ENCODE measurements at places on chromosomes 13 and 19.
A peak's percentile ranks its signal among the peaks of the same experiment; 100 is the strongest.

GRCh38 chr19:14416817-14417231 lies 2.3 kb downstream of the DDX39A start:
- no peak for DNase-seq

DNA sequence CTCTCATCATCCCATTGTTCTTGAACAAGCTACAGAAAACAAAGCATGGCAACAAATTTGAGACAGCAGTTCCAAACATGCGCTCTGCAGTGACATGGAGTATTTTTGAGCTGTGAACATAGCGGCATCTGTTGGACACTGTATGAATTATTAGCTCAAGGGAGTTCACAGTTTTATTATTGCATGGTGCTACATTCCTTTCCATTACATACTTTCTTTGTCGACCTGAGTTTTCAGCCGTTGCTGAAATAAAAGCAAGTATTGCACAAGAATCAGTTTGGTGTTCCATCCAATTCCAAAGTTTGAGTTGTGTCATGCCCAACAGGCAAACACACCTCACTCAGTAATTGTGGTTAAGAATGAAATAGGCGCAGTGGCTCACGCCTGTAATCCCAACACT lies 30.1 kb upstream of the METTL21C start:
- peak; percentile 22 for DNase-seq

DNA sequence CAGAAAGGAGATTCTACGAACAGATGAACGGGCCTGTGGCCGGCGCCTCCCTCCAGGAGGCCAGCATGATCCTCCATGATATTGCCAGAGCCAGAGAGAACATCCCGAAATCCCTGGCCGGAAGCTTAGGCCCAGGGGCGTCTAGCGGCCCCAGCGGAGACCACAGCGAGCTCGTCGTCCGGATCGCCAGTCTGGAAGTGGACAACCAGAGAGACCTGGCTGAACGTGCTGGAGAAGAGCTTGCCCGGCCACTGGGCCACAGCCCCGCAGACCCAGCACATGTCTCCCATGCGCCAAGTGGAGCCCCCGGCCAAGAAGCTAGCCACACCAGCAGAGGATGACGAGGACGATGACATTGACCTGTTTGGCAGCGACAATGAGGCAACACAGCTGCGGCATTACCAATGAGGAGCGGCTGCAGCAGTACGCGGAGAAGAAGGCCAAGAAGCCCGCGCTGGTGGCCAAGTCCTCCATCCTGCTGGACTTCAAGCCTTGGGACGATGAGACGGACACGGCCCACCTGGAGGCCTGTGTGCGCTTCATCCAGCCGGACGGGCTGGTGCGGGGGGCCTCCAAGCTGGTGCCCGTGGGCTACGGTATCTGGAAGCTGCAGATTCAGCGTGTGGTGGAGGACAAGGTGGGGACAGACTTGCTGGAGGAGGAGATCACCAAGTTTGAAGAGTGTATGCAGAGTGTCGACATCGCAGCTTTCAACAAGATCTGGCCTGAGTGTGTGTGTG lies 78.8 kb upstream of the FRY start:
- DNase-seq = no peak

DNA sequence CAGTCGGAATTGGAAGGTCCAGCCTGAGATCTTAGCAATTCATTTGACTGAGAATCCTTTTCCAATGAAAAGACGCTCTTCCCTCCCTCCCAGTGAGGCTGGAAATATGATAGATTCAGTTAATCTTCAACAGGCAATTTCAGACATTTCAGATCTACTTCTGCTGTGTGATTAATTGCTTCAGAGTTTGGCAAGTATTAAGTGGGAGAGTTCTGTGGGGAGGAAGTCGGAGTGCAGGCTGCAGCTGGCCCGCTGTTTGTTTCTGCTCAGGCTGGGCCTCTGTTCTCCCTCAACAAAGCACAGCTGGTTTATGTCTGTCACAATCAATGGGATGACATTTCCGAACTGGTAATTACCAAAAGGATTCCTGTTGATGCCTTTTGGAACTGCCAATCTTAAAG lies 178.2 kb downstream of the NDFIP2 start:
- no peak for DNase-seq

GRCh38 chr13:43268632-43269031 lies 245.2 kb downstream of the DNAJC15 start:
- no peak for DNase-seq

DNA sequence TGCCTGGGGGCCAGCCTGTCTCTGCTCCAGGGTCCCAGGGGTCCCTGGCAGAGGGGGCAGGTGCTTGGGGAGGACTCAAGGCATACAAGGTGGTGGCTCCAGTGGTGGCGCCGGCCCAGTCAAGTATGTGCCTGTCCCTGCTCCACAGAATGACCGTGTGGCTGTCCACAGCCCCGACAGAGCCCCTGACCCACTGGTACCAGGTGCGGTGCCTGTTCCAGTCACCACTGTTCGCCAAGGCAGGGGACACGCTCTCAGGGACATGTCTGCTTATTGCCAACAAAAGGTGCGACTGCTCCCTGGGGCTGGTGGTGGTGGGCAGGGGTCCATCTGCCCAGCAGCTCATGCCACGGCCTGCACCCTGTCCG lies 8.2 kb downstream of the YIPF2 start:
- no peak for DNase-seq

GRCh38 chr13:50740052-50740741 lies 103.3 kb downstream of the DLEU7 start:
- DNase-seq = no peak

GRCh38 chr19:5046339-5047039 lies 77.6 kb downstream of the KDM4B start:
- no peak for DNase-seq

DNA sequence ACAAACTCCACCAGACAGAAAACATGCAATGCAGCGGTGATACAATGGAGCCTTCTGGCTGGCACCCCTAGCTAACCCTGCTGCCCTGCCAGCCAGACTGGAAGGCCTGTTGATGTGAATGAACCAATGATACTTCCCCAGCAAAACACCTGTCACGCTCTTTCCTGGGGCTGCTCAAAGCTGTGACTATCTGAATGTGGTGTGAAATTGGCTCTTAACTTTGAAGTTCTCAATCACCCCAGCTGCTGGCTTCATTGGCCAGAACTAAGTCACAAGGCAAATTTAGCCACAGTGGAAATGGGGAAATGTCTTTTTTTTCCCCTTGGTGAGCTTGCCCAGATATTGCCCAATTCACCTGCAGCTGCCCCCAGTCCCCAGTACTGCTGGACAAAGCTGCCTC lies 147.3 kb downstream of the SLC7A1 start:
- DNase-seq = no peak

- DNase-seq = no peak
Observed at GRCh38 chr13:32051156-32051555, 19.6 kb downstream of the FRY start.

DNA sequence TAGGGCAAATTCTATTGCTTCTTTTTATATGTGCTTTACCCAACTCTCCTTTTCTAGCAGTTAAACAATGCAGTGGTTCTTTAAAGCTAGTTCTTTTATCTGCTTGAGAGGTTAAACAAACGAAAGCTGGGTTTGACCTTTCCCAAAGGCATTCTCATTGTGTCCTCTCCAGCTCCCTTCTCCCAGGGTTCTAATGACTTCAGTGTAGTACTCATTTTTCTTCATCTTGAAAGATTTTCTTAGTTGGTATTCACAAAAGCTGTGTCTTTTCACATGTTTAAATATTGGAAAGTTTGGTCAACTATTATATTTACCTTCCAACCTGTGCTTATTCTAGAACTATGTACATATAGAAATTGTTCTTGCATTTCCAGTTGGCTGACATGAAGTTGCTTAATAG lies 1.5 kb downstream of the WASF3 start:
- DNase-seq = no peak

DNA sequence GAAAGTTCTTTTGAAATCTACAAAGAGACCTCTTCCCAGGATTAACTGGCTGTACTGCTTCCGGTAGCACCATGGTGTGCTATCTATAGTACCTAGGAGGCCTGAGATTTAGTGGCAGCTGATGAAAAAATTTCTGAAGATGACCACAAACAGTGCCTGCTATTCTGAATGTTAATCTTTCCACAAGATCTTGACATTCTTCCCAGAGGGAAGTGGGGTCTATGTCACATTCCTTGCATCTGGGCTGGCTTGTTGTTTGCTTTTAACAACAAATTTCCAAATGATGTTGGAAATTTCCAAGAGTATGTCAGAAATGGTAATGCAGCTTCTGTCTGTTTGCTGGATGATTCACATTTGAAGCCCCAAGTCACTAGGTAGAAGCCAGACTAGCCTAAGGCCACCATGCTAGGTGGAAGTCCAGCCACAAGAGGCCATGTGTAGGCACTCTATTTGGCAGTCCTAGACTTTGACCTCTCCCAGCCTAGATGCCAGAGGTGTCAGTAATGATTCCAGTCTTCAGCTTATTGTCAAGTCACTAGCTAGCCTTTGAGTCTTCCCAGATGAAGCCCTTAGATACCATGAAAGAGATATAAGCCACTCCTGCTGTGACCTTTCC lies 22.1 kb downstream of the SPART start:
- no peak for DNase-seq

GRCh38 chr13:112759053-112759452 lies 69.2 kb downstream of the ATP11A start:
- DNase-seq = no peak

DNA sequence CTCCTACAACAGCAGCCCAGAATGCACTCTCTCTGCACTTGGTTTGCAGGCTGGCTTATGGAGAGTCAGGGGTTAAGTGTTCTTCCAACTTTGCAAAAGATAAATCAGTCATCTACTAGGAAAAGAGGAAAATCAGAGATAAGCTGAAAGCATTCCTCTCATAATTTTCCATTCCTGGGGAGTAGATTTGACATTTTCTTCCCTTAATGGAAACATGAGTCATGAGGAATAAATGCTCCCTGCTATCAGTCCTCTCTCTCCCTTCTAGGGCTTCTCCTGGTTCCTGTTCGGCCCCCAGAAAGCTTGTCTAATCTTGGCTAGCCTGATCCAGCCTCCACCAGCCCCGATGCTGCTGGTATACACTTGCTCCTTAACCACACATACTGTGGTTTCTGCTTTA lies 28.4 kb upstream of the ENOX1 start:
- DNase-seq = peak; percentile 56

DNA sequence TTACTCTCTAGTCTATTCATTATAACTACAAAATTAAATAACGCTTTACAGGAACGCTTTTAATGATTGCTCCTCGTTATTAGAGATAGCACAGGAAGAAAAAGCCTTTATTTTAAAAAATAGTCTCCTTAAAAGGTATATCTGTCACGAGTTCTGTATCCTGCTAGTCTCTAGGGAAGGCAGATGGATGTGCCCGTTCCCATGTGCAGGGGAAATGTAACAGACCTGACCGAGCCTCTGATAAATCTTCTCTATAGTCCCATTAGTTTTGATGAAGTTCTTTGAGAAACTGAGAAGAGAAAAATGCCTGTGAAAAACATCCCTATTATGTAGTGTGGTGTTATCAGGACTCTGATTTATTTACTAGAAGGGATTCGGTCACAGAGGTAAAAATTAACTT lies 226.4 kb downstream of the PCDH9 start:
- no peak for DNase-seq

DNA sequence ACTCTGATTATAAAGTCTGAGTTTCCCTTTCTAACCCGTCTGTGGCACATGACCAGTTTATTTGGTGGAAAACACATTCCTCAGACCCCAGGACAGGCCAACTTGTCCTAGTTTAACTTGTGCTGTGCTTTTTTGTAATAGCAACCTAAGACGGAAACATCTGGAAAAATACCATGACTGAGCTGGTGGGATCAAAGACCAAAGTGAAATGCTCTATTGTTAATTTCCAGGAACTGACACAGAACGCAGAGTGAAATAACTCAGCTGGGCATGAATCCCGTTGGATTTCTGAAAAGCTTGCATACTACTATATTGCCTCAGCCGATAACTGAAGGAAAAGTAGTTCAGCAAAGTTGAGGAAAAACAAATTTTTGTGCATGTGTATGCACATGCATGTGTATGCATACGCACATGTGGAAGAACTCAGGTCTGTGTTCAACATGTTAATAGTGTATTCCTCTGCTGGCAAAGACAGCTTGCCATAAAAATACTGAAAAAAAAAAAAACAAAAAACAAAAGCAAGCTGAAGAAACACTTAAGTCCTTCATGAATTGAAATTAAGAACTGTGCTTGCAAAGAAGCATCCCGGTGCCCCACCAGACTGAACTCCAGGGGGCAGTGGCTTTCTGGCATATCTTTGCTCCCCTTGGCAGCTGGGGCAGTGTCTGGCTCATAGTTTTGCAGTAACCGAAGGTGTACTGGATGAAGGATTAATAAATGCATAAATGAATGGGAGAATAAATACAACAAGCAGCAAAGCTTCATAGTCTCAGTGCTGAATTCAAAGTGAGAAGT lies 187.8 kb downstream of the LHFPL6 start:
- peak; percentile 15 for DNase-seq

GRCh38 chr19:52735734-52736133 lies 890 bp upstream of the ZNF611 start:
- DNase-seq = no peak

DNA sequence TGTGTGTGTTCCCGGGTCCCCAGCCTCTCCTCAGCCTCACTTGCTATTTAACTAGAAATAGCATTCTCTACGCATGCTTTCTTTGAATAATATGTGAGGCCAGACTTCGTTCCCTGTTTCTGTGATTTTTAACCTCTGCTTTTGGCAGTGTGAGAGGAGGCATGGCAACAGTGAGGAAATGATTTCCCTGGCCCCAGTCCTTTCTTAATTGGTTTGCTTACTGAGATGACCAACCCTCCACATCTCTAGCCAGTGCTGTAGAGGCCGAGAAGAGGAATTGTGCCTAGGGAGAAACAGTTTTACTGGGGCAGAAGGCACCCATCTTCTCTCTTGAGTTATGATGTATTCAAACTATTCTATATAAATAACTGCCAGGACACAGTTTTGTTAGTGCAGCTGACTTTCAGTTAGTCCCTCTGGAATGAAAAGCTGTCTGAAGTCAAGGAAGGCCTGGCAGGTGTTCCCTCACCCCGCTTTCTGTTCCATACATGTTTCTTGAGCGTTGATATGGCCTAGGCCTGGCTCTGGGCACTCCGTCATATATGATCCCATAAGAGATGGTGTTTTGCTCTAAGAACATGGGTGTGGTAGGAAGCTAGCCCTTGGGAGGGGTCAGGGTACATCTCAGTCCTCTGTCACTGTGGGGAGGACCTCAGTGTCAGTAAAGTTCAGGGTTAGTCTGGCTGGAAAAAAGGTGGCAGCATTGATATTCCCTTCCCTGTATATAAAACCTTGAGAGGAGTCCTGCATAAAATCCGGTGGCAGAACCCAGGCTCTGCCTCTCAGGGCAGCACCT lies 73.7 kb upstream of the NPAS1 start:
- DNase-seq = no peak

DNA sequence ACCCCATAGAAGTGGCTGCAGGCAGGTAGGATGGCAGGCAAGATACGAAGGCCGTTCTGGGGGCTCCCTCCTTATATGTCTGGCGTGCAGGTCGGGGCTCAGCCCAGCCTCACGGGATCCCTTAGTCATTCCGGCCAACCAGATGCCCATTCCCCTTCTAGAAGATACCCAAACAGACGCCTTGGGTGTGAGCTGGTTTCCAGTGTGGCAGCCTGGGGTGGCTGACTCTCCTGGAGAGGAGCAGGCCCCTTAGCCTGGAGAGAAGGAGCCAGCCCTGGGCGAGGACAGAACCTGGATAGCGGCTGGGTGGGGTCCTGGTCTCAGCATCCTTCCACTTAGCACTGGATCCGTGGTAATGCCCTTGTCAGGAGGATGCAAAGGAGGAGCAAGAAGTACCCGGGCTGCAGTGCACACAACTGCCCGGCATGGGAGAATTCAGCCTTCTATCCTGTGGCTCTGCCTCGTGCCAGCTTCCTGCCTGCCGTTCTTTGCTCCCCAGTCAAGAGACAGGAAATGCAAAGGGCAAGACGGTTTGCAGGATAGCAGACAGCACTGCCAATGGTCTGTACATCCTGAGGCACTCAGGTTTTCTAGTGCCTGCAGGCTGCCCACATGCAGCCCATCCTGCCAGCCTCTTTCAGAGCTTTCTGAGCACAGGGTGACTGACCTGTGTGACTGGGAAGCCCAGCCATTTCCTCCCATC lies 56.7 kb upstream of the WASF3 start:
- DNase-seq = no peak

Data from HTR-8/SVneo (cell line).